BJ (cell line): ENCODE measurements at places on chromosomes 3 and 15.

GRCh38 chr3:182214416-182214815 is 502.7 kb downstream of the SOX2 start:
- no peak for DNase-seq

DNA sequence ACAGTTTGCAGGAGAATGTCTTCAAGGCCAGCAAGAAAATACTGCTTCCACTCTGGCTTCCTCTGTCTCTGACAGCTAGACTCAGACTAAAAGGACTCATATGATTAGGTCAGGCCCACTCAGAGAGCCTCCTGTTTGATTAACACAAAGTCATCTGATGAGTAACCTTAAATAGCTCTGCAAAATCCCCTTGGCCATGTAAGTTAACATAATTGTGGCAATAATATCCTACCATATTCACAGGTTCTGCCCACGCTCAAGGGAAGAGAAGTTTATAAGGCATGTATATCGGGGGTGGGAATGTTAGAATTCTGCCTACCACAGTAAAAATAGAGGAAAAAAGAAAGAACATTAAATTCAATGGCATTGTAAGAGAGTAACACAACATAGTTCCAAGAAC is 20.6 kb upstream of the HHATL start:
- no peak for DNase-seq

DNA sequence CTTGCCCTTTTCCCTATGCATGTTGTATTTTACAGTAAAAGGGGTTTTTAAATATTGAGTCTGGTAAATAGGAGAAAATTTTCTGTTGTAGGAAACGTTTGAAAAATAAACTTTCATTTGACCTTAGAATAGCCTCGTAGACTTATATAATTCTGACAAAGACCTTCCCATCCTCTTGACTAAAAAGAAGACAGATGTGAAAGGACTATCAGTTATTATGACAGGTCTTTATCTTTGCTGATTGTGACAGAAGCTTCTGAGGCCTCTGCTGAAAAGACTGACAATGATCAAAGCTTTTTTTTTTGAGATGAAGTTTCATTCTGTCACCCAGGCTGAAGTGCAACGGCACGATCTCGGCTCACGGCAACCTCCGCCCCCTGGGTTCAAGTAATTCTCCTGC is 24.2 kb downstream of the C2CD4A start:
- DNase-seq: no peak

DNA sequence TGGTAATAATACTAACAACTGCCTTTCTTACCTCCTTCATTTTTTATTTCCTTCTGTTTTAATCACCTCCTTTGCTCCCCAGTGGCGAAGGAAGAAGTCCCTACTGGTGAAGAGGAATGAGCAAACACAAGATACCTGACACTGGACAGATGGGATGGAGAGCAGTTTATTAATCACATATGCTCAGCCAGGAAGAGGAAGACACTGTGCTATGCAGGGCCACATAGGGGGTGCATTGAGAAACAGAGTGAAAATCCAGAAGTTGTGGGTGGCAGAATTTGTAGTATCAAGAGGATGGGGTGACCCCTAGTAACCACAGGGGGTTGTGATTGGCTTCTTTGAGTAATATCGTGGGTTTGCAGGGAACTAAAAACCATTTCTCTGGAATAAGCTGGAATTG is 1041.9 kb downstream of the OTOL1 start:
- DNase-seq: no peak

DNA sequence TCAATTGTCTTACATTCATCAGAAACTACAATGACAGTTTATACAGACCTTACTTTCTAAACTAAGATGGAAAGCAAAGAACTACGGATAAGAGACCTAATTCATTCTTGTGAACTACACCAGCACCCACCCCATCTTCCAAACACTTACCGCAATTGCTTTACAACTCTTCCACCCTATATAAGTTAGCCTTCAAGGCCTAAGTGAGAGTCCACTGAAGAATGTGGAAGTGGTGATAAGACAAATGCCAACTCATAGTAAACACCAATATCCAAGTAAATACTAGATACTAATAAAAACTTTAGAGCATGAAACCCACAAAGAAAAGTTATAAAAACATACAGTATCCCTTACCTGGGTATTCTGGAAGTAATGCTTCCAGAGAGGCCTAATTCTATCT is 13.6 kb downstream of the ARF4 start:
- no peak for DNase-seq

GRCh38 chr3:151456065-151456464 is 4.8 kb downstream of the IGSF10 start:
- no peak for DNase-seq

DNA sequence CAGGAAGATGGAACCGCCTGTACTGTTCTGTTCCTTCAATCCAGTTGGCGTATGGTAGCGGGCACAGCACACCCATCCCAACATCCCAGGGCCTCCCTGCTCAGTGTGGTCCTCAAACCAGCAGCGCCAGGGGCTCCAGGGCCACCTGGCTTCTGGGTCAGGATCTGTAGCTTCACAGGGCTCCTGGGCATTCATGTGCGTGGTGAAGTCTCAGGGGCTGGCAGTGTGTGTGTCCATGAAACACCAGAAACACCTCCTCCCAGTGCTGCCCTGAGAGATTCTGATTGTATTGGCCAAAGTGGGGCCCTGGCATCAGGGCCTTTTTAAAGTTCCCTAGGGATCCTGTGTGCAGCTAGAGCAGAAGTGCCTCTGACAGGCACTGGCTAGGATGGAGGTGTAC is 42.1 kb downstream of the ABTB1 start:
- DNase-seq: no peak
